ENCODE measurements at places on chromosomes 12 and 14.

DNA sequence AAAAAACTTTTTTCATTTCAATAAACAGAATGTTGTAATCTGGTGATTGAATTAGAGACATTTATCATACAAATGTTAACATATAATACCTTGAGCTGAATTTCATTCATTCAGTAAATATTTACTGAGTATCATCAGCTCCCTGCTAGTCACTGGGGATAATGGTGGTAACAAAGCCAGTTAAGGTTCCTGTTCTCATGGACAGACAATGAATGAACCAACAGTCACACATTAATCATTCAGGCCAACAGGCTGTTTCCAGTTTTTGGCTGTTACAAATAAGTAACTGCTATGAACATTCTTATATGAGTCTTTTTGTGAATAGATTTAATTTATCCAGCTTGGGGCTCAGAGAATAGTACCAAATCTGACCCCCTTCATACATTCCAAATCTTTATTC, 13.5 kb downstream of the EXD2 start:
- no peak for DNase-seq

DNA sequence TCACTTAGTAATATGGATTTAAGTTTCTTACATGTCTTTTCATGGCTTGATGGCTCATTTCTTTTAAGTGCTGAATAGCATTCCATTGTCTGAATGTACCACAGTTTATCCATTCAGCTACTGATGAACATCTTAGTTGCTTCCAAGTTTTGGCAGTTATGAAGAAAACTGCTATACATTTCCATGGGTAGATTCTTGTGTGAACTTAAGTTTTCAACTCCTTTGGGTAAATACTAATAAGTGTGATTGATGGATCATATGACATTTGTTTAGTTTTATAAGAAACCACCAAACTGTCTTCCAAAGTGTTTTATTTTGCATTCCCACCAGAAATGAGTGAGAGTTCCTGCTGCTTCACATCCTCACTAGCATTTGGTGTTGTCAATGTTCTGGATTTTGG, 119.2 kb downstream of the NAV3 start:
- DNase-seq = no peak

DNA sequence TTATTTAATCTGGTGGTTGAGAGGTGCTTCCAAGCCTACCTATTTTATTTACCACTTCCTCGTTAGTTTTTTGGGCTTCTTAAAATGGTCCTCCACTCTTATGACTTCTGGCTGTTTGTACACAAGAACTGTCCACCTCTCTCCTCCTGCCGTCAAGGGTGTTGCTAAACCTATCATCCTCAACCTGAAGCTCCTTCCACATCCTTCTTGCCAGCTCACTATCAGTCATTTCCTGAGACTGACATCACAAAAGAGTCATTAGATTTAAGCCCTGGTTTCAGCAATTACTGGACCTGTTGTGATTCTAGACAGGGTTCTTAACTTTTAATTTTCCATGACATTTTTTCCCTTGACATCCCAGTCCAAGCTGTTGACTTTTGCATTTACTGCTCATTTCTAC, 91.9 kb downstream of the BICD1 start:
- DNase-seq = no peak

DNA sequence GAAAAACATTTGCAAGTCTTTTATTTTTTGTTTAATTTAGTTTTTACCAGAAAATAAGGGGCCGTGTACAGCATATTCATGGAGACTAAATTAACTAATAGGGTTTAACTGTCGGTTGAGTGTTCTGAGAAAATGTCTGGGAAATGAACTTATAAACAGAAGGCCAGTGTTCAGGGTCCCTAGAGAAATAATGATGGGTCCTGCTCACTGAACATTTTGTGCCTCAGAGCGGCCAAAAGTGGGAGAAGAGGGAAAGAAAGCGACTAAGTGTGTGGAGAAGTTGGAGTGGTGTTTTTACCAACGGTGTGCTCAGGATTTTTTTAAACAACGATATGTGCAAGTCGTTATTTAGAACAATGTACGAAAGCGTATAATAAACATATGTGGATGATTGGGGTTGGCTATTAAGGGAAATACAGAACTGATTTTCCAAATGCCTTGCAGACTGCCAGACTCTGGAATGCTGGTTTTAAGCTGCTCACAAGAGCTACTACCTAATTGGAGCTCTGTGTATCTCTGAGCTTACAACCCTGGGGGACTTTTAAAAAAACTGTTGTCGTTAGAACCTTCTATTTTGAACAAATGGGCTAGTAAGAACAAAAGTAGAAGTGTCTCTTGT, 166.7 kb downstream of the SLC38A4 start:
- no peak for DNase-seq

- no peak for DNase-seq
Measured at GRCh38 chr12:42935090-42935489, 345.5 kb upstream of the PRICKLE1 start.

GRCh38 chr12:52918784-52919183, 13.9 kb upstream of the KRT8 start:
- no peak for DNase-seq

GRCh38 chr14:96811985-96812667, 14.9 kb downstream of the VRK1 start:
- DNase-seq = no peak

DNA sequence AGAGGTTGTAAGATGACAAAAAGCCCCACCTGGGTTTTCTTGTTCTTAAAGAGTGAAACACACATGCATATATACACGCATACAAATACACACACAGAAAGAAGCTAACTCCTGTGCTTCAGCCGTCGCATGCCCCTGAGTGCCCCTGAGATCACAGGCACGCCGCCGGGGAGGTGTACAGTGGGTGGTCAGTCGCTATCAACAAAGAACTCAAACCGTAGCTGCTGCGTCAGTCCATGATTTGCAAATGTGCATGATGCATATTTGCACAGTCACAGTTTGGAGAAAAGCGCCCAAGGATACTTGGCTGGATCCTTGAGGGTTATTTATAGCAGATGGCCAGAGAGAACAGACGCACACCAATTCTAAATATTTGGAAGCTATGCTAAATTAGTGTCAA, 206.9 kb downstream of the TMEM132D start:
- DNase-seq = peak; percentile 20

DNA sequence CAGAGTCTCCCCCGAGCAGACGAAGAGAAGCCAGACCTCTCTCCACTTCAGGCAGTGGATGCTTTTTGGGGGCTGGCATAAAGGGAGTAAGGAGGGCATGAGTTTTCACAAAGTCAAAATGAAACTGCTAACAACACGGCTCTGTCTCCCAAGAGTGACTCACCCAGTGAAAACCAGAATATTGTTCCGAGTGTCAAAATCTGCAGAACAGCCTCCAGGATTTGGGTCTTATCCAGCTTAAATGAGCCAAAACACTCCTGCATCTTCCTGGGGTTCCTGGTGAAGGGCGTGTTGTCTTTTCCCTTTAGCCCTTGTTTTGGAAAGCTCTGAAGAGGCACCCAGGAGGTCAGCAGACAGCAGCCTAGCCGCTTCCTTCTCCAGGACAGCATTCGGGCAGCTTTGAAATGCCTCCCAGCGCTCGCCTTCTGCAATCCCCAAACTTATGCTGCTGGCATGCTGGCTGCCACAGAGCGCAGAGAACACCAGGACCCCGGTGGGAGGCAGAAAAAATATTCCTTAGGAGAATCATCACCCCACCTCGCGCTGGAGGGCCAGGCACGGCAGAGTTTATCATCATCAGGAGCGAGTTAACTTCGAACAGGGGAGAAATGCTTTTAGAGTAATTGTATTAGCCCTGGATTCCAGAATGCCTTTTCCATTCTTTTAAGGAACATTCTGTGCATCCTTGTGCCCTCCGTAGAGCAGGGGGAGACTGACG, 117.7 kb upstream of the NCOR2 start:
- no peak for DNase-seq

DNA sequence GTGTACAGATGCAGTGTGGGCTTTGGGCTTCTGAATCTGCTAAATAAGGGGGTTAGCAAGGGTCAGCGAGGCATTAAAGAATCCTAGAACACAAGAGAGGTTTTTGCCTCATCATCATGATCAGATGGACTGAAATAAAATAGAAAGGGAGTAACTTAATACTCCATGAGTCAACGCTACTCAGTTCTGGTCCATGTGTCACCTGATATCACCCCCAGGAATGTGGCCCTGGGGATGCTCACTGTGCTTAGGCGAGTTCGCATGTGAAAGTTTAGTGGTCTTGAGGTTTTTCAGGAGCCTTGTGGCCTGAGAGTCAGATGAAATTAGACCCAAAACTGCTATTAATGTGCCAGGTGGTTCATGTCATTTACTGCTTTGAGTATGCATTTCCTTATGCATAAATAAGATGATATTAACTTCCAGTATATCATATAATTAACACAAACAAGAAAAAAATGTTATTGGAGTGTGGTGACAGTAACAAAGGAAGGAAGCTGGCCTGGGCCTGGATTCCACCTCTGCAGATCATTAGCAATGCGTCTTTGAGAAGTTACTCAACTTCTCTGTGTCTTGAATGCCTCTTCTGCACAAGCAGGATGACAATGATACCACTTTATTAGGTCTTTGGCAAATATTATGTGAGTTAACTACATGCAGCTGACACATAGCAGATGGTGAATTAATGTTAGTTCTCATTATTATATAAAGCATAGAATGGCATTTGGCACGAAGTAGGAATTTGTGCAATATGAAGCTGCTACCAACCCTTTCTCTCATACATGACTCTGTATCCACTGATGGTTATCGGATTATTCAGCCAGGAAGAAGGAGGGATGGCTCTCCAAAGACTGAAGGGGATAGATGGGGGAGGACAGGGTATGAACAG, 1272.6 kb downstream of the AACS start:
- no peak for DNase-seq

GRCh38 chr12:90801776-90802175, 153.2 kb downstream of the CCER1 start:
- no peak for DNase-seq
